ENCODE measurements at places on chromosomes 7 and 10. TPM values are rescaled to one million over a fixed set of nuclear protein-coding genes. Genes with fewer than 3 reads are reported as not detected.
A peak's percentile ranks its signal among the peaks of the same experiment; 100 is the strongest.

The ZNF12 gene
- 30.1 TPM for total RNA-seq

The ATP6V1F gene
- total RNA-seq = 81.8 TPM

The TMEM178B gene
- total RNA-seq = 2.9 TPM

The MRLN gene
- total RNA-seq = not detected

- no peak overlapping the region for H3K4me3 ChIP-seq
- no peak overlapping the region for H3K27ac ChIP-seq
- H3K27me3 ChIP-seq = no peaks in the 10 kb centered on the region
- no peaks in the 10 kb centered on the region for H3K4me1 ChIP-seq
- DNase-seq = no peak
These were observed 30.4 kb upstream of the SLC13A1 start for GRCh38 chr7:123230147-123230546.

- peak within 1 kb of the TSS; percentile 100 for H3K4me3 ChIP-seq
- H3K27me3 ChIP-seq = peaks cover 20% of the 10 kb centered on the region
- peak within 1 kb of the TSS; percentile 85 for H3K27ac ChIP-seq
- peaks cover 21% of the 10 kb centered on the region for H3K4me1 ChIP-seq
- peak; percentile 89 for DNase-seq
These were observed at the start of gene GIGYF1 for GRCh38 chr7:100694098-100694745. Gene GIGYF1, minus strand, starts transcription at chr7:100694250. Its CDS starts 6,012 bp downstream, at chr7:100688238.

GRCh38 chr10:132541601-132542011 is 4.0 kb downstream of the INPP5A start:
- H3K4me3 ChIP-seq = no peak overlapping the region
- DNase-seq = no peak
- H3K27ac ChIP-seq = no peak overlapping the region
- H3K27me3 ChIP-seq = peaks cover 9% of the 10 kb centered on the region
- peaks cover 23% of the 10 kb centered on the region for H3K4me1 ChIP-seq

- no peaks in the 10 kb centered on the region for H3K36me3 ChIP-seq
- H3K27me3 ChIP-seq = peaks cover 28% of the 10 kb centered on the region
- H3K4me1 ChIP-seq = peaks cover 5% of the 10 kb centered on the region
- H3K27ac ChIP-seq = no peak overlapping the region
These were observed 378 bp downstream of the PIK3AP1 start for GRCh38 chr10:96719850-96720421.

DNA sequence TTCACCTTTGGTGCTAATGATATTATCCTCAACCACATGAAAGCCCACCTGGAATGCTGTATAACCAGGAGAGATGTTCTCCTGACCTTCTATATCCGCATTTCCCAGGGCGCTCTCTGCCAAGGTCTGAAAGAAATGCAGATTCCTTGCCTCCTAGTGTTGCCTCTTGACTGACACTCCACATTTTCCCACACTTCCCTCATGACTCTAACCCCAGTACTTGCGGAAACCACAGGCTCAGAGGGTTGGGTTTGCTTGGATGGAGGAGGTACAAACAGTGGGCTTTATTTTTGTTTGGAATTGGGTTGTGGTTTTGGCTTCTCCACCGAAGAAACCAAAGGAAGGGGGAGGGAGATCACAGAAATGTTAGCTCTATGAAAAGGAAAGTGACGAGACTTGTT is 222.9 kb upstream of the CELF2 start:
- H3K36me3 ChIP-seq = no peaks in the 10 kb centered on the region
- H3K4me3 ChIP-seq = no peak overlapping the region
- H3K27ac ChIP-seq = no peak overlapping the region
- no peak for DNase-seq

GRCh38 chr7:95101422-95101821 is 194.0 kb downstream of the PPP1R9A start:
- DNase-seq = no peak
- H3K27me3 ChIP-seq = no peaks in the 10 kb centered on the region
- peaks cover 18% of the 10 kb centered on the region for H3K4me1 ChIP-seq
- H3K27ac ChIP-seq = no peak overlapping the region

DNA sequence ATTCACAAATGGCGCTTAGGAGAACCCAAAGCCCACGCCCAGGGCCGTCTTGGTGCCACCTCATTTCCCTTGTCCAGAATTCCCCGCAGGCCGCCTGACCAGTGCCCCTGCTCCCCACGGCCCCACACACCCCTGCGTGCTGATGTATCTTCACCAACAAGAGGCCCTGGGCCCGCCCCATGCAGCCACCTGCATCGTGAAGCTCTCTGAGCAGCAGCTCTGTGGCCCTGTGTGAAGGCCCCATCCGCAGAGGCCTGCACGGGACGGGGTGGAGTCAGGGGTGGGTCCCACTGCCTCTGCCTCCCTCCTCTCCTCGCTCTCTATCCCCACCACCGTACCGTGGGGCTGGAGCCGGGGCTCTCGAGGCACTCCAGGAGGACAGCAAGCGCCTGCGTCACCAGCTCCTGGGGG is 14.7 kb downstream of the BRAT1 start:
- H3K36me3 ChIP-seq = no peaks in the 10 kb centered on the region
- H3K4me3 ChIP-seq = no peak overlapping the region
- no peaks in the 10 kb centered on the region for H3K27me3 ChIP-seq
- no peak for DNase-seq

GRCh38 chr7:81715984-81716588 is 53.8 kb downstream of the HGF start:
- H3K4me3 ChIP-seq = no peak overlapping the region
- no peaks in the 10 kb centered on the region for H3K27me3 ChIP-seq

GRCh38 chr10:17425584-17426262 is 28.7 kb downstream of the ST8SIA6 start:
- no peak overlapping the region for H3K27ac ChIP-seq
- H3K4me3 ChIP-seq = no peak overlapping the region
- DNase-seq = no peak
- peaks cover 5% of the 10 kb centered on the region for H3K36me3 ChIP-seq
- no peaks in the 10 kb centered on the region for H3K27me3 ChIP-seq

GRCh38 chr7:107628461-107629064 is 32.1 kb upstream of the SLC26A4 start:
- no peak for DNase-seq
- H3K36me3 ChIP-seq = no peaks in the 10 kb centered on the region
- no peak overlapping the region for H3K4me3 ChIP-seq
- no peaks in the 10 kb centered on the region for H3K27me3 ChIP-seq

GRCh38 chr10:128026615-128027300 is 99.5 kb downstream of the MKI67 start:
- no peak for DNase-seq
- peaks cover 22% of the 10 kb centered on the region for H3K4me1 ChIP-seq
- H3K36me3 ChIP-seq = no peaks in the 10 kb centered on the region
- H3K27me3 ChIP-seq = no peaks in the 10 kb centered on the region
- no peak overlapping the region for H3K27ac ChIP-seq

The TRPV6 gene
- total RNA-seq = not detected

The TMEM139 gene
- total RNA-seq = 5.4 TPM
